ENCODE measurements at places on chromosomes 7 and 10.

- peak; percentile 8 for DNase-seq
These were observed 500.4 kb downstream of the MAGI2 start for GRCh38 chr7:78953090-78953489.

DNA sequence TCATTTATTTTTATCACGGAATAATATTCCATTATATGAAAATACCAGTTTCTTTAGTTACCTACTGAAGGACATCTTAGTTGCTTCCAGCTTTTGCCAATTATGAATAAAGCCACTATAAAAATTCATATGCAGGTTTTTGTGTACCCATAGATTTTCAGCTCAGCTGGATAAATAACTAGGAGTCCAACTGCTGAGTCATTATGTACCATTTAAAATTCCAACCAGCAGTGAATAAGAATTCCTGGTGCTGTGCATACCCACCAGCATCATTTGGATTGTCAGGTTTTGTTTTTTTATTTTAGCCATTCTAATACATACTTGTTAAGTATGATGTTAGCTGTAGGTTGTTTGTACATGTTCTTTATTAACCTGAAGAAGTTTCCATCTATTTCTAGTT is 14.5 kb downstream of the FAM24B start:
- DNase-seq: no peak

- no peak for DNase-seq
These were observed 31.8 kb upstream of the GSDME start for GRCh38 chr7:24788961-24789576.

DNA sequence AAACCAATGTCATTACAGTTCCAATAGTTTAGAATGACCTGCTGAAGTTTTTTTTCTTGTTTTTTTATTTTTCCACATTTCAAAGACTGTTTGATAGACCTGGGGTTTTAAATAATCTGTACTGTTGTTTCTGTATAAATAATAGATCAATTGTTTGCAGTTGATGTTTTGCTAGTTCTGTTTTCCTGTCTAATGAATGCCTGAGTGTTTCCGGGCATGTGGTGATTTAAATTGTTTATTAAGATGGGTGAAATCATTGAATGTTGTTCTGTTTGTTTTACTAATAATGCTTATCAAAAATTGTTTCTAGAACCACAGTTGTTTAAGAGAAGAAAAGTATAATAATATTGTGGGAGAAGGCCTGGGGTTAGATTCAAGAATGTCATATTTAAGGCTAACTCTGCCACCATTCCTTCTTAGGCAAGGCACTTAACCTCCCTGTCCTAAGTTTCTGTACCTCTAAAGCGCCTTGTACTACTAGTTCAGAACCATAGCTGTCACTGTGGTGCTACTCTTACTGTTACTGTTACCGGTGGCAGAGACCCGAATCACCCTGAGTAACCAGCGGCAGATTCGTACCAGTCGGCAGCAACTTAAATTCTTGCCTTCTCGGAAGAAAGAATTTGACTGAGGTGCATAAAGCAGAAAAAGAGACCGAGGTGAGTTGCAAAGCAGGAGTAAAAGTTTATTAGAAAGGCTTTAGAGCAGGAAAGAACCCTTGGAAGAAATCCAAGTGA is 1014.1 kb downstream of the REEP3 start:
- no peak for DNase-seq
